AG10803 (cell line): ENCODE measurements at places on chromosomes 6 and 20.

DNA sequence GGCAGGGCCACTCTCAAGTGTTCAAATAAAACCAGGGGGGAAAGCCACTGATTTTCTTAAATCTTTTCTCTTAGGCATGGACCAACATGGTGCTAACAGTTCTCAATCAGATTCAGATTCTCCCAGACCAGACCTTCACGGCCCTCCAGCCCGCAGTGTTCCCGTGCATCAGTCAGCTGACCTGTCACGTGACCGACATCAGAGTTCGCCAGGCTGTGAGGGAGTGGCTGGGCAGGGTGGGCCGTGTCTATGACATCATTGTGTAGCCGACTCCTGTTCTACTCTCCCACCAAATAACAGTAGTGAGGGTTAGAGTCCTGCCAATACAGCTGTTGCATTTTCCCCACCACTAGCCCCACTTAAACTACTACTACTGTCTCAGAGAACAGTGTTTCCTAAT lies 41.5 kb upstream of the SMIM28 start:
- DNase-seq = no peak

DNA sequence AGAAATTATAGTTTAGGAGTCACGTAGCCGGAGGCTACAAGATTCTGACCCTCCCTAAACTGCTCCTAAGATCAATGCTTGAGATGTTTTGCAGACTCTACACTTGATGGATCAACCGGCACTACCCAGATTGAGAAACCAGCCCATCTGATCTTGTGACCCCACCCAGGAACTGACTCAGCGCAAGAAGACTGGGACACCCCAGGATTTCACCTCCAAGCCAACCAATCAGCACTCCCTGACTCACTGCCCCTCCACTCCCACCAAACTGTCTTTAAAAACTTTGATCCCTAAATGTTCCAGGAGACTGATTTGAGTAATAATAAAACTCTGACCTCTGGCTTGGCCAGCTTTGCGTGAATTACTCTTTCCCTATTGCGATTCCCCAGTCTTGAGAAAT lies 99.8 kb downstream of the OPRM1 start:
- DNase-seq = no peak

GRCh38 chr6:63558278-63558677 lies 14.0 kb upstream of the LOC128125822 start:
- no peak for DNase-seq

- no peak for DNase-seq
Measured at GRCh38 chr20:48003021-48003420, 217.7 kb upstream of the SULF2 start.

DNA sequence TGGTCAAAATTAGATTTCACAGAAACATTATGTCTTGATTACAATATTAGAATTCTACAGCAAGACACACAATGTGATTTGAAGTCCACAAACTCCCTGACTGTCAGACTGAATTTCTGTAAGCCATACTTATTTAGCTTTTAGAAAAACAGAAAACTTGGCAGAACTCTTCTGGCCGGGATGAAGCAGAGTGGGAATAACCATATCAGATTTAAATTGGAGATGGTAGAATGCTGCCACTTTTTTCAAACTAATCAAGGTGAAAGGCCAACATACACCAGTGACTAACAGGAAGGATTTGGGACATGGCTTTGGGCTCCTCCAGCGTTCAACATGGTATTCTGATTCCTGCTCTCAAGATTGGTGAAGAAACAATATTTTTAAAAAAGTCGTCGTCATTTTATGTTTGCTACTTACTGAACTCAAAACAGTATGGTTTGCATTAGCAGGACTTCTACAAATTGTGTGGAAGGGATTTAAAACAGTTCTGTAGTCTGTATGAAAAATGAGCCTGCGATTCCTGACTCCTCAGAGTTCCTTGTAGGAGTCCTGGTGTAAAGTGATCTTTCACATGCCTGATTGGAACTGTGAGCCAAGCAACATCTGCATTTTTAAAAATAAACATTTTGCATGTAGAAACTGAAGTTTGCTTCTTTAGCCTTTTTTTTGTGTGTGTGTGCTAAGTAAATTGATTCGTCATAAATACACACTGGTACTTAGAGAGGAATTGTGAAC lies 297.9 kb upstream of the SOX4 start:
- no peak for DNase-seq

- no peak for DNase-seq
Measured at GRCh38 chr20:54126806-54127655, 46.8 kb downstream of the CYP24A1 start.

GRCh38 chr20:23132293-23132929 lies 46.3 kb upstream of the CD93 start:
- DNase-seq = no peak

- peak; percentile 43 for DNase-seq
Measured at GRCh38 chr6:132780770-132781371, 17.6 kb downstream of the SLC18B1 start.

GRCh38 chr6:36659271-36659670 lies 19.2 kb upstream of the CDKN1A start:
- DNase-seq = peak; percentile 99

- DNase-seq = no peak
Measured at GRCh38 chr6:110173506-110174132, 5.9 kb downstream of the WASF1 start.
